Sigmoid colon (tissue), 7 donors: ENCODE measurements at places on chromosomes 7 and 10.

GRCh38 chr7:75658802-75659201 is 79.9 kb downstream of the HIP1 start:
- H3K27ac ChIP-seq: no peak overlapping the region
- H3K27me3 ChIP-seq: no peaks in the 10 kb centered on the region
- H3K4me3 ChIP-seq: no peak overlapping the region
- no peaks in the 10 kb centered on the region for H3K36me3 ChIP-seq

DNA sequence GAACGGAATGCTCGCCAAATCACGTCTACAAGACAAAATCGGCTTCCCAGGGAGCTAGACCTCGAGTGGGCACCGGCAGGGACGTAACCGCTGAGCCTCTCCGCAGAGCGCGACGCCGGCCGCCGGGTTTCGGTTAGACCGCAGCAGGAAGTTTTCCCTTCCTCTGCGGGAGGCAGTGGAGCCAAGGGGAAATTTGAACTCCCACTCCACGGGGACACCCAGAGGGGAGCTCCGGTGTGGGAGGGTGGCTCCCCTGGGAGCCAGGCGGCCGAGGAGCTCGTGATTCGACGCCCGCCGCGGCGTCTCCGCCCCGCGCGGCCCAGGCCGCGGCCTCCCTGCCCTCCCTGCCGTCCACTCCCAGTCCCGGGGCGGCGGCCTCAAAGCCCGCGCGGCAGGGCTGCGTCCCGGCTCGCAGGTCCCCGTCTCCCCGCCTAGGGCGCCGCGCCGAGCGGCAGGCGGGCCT is 426 bp downstream of the SYPL1 start:
- peaks cover 48% of the 10 kb centered on the region for H3K4me1 ChIP-seq
- peak overlapping the region; percentile 98 for H3K27ac ChIP-seq
- H3K36me3 ChIP-seq: no peaks in the 10 kb centered on the region
- H3K27me3 ChIP-seq: no peaks in the 10 kb centered on the region

GRCh38 chr7:41641011-41641664 is 61.8 kb downstream of the INHBA start:
- no peak overlapping the region for H3K4me3 ChIP-seq
- H3K27ac ChIP-seq: no peak overlapping the region
- DNase-seq: no peak
- no peaks in the 10 kb centered on the region for H3K4me1 ChIP-seq
- no peaks in the 10 kb centered on the region for H3K27me3 ChIP-seq
- no peaks in the 10 kb centered on the region for H3K36me3 ChIP-seq

DNA sequence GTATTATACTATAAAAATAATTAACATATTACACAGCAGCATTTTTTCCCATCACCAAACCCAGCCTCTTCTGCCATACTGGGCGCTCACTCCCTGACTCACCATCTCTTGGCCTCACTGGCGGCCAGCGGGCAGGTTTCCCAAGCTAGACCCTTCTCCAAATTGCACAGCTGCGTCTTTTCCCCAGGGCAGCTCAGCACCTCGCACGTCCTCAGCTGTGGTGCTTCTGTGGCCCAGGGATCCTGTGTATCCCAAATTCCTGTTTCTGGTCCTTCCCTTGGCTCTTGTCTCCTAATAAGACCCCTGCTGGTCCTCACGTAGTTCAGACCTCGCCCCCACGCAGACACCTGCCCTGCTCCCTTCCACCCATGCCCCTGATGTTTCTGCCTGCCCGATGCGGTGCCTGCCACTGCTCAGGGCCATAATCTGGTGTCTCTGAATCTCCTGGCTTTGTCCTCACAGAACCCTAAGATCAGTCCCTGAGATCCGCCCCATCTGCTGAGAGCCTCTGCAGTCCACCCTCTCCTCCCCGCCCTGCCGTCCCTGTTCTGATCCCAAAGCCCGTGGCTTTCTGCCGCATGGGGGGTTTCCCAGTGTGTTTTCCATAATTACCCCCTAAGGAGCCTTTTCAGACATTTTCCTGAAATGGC is 290.1 kb downstream of the TCERG1L start:
- no peak overlapping the region for H3K4me3 ChIP-seq
- DNase-seq: peak; percentile 54
- H3K27ac ChIP-seq: no peak overlapping the region
- no peaks in the 10 kb centered on the region for H3K4me1 ChIP-seq
- no peaks in the 10 kb centered on the region for H3K27me3 ChIP-seq

DNA sequence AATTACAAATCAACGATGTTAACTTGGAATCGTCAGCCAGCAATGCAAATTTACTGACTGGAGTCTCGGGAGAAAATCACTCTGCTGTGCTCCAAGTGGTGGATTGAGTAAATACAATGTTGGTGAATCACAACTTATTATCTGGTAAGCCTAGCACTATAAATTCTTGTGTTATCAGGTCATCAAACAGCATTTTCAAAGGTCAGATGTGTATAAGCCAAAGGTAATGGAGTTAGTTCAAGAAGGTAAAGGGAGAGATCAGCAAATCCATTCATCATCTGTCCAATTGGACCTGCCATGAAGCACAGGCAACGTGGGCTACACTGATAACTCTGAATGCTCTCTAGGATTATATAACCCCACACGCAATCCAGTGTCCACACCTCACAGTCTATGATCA is 13.9 kb downstream of the CUBN start:
- H3K27ac ChIP-seq: no peak overlapping the region
- no peaks in the 10 kb centered on the region for H3K36me3 ChIP-seq
- DNase-seq: no peak
- no peak overlapping the region for H3K4me3 ChIP-seq
- no peaks in the 10 kb centered on the region for H3K27me3 ChIP-seq

DNA sequence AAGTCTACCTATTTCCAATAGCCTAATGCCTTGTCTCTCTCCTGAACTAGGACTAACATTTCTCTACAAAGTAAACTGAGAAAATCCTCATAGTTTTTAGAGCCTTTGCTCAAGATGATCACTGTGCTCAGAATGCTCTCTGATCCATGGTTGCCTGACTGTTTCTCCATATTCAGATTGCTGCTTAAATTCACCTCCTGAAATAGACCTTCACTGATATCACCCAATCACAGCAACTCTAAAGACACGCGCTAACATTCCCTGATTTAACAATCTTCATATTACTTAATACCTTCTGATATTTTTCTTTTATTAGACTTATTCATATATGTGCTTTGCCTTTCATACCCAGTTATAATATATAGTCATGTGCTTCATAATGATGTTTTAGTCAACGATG is 148.9 kb upstream of the SP4 start:
- no peaks in the 10 kb centered on the region for H3K36me3 ChIP-seq
- no peak for DNase-seq
- H3K27ac ChIP-seq: no peak overlapping the region
- H3K27me3 ChIP-seq: no peaks in the 10 kb centered on the region
- no peak overlapping the region for H3K4me3 ChIP-seq

- peak overlapping the region; percentile 33 for H3K27ac ChIP-seq
- no peak overlapping the region for H3K4me3 ChIP-seq
- H3K4me1 ChIP-seq: peaks cover 2% of the 10 kb centered on the region
- H3K36me3 ChIP-seq: no peaks in the 10 kb centered on the region
Measured at GRCh38 chr10:90959826-90960225, 38.9 kb upstream of the ANKRD1 start.
